ENCODE measurements at places on chromosomes 16 and 17.

DNA sequence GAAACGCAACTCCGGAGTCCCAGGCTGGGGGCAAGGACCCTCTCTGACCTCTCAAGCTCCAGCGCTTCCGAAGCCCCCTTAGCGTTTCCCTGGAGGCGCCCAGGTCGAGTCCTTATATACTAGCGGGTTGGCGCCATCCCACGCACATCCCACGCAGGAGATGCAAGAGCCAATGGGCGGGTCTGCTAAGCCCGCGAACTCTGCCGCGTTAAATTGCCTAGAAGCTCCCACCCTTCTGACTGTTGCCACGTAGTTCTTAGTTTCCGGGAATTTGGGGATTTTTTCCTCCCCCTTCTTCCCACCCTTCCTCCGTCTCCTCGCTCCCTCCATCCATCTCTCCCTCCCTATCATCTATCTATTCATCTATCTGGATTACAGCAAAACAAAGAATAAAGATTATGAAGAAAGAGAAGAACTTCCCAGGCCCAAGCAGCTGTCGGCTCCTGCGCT, at the start of gene SLFN11:
TSS of gene SLFN11 (minus strand) at position 88 of the 450 bp plus-strand sequence. CDS start 9,814 bp downstream, outside the sequence.
- peak; percentile 58 for DNase-seq

DNA sequence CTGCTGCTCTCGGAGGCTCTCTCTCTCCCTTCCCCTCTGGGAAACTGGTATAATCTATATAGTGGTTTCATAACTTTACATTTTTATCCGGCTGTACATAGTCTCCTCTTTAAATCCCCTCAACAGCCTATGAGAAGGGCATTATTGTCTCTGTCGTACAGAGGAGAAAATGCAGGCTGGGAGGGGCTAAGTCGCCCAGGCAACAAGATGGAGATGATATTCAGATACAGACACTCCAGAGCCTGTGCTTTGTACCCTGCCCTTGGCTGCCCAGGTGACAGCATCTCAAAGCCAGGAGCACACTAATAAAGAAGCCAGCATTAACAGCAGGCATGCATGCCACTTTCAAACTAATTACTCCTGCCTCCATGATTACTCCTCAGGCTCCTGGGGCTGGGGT, 4.7 kb upstream of the EIF1 start:
- no peak for DNase-seq

- DNase-seq: no peak
Measured at GRCh38 chr16:50809561-50809960, 67.7 kb downstream of the CYLD start.

GRCh38 chr17:6787081-6787693, 11.2 kb downstream of the FBXO39 start:
- no peak for DNase-seq

DNA sequence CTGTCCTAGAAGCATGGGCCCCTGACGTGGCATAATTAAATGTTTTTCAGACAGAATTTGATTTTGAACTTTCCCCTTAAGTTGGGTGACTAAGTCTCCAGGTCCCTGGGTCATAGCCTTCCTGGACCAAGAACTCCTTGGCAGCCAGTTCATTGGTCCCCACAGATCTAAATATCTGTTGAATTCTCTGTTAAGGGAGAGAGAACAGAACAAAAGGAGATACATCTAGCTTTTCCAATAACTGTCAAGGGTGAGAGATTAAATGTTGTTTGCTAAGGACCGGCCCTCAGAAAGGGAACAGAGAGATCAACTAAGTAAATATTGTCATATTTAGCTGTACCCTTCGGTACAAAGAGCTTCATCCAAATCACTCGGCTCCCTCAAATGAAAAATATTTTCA, 78.2 kb upstream of the NOL11 start:
- no peak for DNase-seq

GRCh38 chr17:81513372-81513752, 763 bp upstream of the ACTG1 start:
- DNase-seq: no peak

GRCh38 chr17:11925262-11926021, 71.8 kb downstream of the ZNF18 start:
- no peak for DNase-seq

GRCh38 chr16:351804-352520, 561 bp downstream of the AXIN1 start:
- no peak for DNase-seq

DNA sequence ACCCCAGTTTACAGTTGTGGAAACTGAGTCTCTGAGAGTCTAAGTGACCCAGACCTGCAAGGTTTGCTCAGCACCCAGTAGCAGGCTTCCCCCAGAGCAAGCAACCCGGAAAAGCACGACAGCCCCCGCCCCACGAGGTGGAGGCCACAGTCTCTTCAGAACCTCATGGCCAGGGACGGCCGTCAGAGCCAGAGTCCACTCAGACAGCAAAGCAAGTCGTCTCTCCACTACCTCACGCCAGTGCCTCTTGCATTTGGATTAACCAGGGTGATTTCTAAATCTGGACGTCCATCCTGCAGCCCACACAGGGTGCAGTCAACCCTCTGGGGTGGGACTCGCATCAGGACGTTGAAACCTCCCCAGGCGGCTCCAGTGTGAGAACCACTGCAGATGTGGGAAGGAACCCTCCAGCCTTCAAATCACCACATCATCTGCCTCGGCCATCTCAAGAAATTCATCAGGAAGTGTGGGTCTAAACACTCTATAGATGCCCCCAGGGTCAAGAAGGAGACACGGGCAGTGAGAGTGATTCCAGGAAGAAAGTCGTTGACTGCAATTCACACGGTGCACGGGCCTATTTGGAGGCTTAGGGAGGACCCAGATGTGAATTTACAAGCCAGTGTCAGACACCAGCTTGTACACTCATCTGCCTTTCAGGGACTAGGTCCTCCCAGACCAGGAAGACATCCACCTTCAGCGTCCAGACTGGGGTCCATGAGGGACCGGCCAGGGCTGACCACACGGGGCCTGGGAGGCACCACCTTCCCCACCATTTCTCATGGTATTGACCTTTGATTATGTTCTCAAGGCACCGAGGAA, 20.2 kb upstream of the RBFOX3 start:
- DNase-seq: no peak

- DNase-seq: no peak
Measured at GRCh38 chr16:3716831-3717234, 491 bp downstream of the TRAP1 start.

DNA sequence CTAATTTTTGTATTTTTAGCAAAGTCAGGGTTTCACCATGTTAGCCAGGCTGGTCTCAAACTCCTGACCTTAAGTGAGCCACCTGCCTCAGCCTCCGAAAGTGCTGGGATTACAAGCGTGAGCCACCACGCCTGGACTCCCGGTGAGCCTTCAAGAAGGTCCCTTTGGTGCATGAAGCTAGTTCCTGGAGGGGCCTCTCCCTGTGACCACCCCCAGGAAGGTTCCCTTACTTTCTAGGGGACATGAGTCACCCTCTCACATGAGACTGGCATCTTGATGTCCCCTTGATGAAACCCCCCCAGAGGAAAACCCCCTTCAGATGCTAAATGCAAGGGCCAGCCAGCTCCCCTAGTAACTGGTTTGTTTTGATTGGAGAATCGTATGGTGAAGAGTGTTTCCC, 12.8 kb downstream of the CARHSP1 start:
- DNase-seq: no peak

GRCh38 chr16:47493381-47494337, 32.5 kb downstream of the PHKB start:
- no peak for DNase-seq

DNA sequence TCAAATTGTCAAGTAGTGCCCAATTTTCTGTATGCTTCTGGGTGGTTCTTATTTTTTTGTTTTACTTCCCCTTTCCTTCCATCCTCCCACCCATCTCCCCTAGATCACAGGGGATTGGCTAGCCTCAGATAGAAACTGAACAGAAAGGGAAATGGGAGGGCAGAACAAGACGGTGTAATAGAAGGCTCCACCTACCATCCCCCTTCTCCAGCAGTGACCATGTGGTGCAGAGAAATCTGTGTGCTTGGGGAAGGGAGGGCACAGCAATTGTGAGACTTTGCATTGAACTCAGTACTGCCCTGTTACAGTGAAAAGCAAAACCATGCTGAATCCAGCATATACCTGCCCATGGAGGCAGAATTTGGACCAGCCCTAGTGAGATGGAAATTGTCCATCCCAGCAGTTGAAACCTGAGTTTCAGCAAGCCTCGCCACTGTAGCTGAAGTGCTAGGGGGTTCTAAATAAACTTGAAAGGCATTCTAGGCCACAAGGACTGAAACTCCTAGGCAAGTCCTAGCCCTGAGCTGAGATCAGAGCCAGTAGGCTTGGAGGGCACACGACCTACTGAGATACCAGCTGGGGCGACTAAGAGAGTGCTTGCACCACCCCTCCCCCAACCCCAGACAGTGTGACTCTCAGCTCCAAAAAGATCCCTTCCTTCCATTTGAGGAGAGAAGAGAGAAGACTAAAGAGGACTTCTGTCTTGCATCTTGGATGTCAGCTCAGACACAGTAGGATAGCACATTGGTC, 5.2 kb downstream of the SLFN11 start:
- no peak for DNase-seq

DNA sequence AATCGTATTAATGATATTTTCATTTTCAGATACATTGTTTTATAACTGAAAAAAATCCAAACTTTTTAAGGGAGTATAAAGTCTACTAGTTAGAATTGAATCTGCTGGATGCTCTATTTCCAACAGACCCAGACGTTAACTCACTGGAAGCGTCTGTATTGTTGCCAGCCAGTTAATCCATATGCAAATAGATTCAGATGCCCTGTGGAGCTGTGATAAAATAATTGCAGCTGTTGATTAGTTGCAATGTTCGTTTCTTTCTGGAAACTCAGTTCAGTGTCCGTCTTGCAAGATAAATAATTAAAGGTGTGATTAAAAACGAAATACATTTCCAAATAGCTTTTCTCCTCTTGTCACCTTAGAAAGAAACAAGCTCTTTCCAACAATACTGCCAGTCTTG, 5.1 kb upstream of the GNA13 start:
- DNase-seq: no peak

- DNase-seq: peak; percentile 17
Measured at GRCh38 chr17:54992797-54993639, 24.5 kb downstream of the STXBP4 start.

DNA sequence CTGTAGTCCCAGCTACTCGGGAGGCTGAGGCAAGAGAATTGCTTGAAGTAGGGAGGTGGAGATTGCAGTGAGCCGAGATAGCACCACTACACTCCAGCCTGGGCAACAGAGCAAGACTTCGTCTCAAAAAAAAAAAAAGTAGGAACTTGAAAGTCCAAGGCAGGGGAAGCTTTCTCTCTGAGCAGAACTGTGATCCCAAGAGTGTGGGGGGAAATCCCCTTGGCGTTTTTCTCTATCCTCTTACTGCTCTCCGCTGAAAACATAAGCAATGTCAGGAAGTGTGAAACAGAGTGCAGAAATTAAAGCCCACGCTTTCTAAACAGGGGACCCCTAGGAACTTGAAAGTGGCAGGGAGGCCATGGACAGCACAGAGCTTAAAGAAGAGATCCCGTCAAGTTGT, 9.8 kb upstream of the CMTM3 start:
- DNase-seq: no peak

DNA sequence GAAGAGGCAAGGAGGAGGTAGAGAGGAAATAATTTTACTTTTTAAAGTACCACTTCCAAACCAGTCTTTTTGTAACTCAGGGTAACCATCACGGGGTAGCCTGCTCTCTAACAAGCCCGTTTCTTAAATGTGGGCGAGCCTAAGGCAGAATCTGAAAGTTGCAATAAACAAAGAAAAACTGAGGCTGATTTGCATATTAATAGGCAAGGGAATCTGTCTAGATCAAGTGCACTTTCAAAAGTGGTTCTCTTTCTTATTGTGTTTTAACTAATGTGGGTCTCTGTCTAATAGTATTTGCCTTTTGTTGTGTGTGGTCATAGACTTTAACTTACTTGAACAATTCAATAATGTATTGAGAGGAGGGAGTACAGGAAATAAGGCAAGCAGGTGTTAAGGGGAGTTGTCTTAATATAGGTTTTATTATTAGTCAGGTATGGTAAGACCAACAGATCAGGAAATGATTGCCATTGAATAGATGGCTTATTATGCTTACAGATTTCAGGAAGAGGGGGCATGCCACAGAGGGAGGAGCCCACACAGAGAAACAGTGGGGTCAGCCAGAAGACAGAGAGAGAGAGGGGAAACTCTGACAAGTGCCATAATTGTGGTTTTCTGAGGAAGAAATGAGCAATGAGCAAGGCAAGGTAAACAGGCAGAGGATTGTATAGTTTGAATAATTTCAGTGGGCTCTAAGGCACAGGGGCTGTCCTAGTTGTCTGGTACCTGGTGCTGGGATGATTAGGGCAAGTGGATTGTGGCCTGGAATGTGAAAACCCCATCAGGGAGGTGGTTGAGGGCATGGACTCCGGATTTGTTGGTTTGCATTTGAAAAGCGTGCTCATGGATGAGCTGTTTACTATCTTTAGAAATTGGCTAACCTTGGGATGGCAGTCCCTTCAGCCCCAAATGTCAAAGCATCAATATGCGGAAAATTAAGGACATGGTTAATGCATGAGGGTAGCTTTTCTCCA, 237.2 kb downstream of the TOX3 start:
- DNase-seq: no peak

DNA sequence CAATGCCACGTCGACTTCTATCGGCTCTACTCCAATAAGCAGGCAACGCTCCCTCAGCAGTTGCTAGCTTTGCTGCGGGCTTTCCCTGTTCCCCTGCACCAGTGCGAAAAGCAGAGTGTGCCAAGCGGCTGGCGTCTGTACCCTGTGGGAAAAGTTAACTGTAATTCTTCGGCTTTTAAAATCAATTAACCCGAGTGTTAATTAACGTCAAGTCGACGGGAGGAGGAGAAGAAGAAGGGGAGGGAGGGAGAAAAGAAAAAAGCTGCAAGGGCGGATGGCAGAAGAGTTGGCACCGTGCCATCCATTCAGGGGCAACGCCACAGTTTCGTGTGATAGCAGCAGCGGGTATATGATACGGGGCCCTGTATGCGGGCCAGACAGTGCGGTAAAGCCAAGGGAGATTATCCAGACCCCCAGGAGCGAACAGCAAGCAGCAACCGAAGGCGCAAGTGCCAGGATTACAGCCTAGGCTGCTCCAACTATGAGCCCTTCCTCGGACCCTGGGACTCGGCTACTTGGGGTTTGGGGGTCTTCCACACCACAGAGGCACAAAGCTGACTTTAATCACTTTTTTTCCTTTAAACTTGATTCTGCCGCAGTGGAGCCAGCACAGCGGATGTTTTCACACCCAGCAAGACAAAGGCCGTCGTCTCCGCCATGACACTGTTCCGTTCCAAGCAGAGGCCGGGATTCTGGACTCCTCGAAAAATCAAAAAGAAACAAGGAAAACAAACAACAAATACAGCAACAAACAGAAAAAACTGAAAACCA, 253.8 kb upstream of the PMFBP1 start:
- DNase-seq: no peak

DNA sequence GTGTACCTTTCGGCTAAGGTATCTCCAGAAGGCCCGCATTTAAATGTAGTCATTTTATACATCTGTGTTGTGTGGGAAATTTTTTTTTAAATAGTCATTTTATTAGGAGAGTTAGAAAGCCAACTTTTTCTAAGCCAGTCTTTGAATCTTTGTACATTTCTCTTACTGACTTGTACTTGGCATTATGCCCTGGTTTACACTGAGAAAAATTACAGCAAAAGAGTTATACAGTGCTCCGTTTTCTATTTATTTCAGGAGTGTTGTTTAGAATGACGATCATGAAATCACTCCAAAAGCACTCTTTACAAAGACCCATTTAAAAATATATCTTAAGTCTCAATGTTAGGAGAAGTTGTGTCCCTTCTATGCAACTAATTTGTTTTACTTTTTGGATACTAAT, 91.8 kb downstream of the CYB561 start:
- DNase-seq: no peak
